ENCODE measurements at places on chromosomes 3 and 15. TPM values are rescaled to one million over a fixed set of nuclear protein-coding genes. Genes with fewer than 3 reads are reported as not detected.

Gene FOXB1
- 0.91 TPM for total RNA-seq

Gene GP5
- 0.09 TPM for total RNA-seq

Gene KLHL40
- 0.09 TPM for total RNA-seq

Gene ISG20
- total RNA-seq = 0.18 TPM

Gene FMN1
- total RNA-seq = 1.8 TPM

Gene IL5RA
- total RNA-seq = 3.1 TPM

Gene SPG21
- total RNA-seq = 47.4 TPM

Gene PLA2G4F
- total RNA-seq = not detected

Gene PLSCR5
- not detected for total RNA-seq

Gene TRIM42
- not detected for total RNA-seq
